Omental fat pad (tissue), 4 donors: ENCODE measurements at places on chromosomes 6 and 20.
A peak's percentile ranks its signal among the peaks of the same experiment; 100 is the strongest.

- DNase-seq: no peak
These were observed 100.3 kb downstream of the SH3BGRL2 start for GRCh38 chr6:79731471-79731870.

DNA sequence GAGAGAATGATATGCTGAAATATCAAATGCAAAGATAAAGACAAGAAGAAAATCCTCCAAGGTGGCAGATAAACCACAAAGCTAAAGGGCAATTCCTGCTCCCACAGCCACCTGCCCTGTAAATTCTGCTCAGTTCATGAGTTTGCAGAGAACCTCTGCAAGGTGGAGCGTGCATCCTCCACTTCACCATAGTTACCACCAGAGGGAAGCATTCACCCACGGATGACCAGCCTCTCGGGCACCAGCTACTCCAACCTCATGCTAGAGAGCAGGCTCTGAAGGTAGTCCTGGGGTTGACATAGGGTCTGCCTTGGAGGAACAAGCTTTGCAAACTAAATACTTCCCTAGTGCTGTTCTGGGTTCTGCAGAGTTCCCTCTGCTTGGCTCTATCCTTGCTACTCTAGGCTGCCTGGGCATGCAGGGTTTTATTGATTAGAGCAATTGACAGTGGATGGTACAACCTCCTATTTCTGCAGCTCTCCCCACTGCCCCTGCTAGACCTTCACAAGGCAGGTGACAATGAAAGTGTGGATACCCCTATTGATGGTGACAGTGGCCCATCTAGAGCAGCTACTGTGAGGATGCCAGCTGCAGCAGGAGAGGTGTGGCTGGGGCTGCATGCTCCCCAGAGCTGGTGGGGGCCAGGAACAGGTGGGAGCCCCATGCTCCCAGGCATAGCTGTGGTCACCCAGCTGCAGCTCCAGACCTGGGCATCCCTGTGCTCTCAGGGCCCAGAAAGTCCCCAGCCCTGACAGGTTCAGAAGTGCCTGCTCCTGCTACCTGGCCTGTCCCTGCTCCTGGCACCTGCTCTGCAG, 51.1 kb downstream of the GGTLC1 start:
- no peak for DNase-seq

DNA sequence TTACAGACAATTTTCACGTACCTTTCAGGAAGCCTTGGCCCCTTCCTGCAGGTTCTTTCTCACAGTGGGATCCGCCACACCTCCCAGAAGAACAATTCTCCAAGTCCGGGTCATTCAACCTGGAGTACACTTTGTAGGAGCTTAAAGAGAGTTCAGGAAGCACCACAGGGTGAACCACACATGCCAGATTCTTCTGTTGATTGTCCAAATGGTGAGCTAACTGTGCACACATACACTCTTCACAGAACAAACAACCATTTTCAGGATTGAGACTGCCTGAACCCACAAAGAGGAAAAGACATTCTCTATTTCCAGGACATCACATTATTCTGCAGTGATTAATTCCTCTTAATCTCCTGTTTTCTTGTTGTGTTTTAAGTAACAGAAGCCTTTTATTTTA, 51.0 kb downstream of the SCGN start:
- DNase-seq: no peak

DNA sequence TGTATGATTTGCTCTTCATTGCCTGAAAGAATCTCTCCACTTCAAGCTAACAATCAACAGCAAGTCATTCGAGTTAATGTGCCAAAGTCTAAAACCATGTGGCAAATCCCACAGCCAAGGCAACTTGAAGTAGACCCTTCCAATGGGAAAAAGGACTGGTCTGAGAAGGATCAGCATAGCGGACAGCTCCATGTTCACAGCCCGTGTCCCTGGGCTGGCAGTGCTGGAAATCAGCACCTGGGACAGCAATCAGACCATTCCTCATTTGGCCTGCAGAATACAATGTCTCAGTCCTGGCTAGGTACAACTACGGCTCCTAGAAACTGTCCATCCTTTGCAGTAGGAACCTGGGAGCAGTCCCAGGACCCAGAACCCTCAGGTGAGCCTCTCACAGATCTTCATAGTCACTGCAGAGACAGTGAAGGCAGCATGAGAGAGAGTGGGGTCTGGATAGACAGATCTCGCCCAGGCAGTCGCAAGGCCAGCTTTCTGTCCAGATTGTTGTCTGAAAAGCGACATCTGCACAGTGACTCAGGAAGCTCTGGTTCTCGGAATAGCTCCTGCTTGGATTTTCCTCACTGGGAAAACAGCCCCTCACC, 1.1 kb downstream of the GJA10 start:
- no peak for DNase-seq

GRCh38 chr6:20771409-20771808, 237.2 kb downstream of the CDKAL1 start:
- DNase-seq: no peak

DNA sequence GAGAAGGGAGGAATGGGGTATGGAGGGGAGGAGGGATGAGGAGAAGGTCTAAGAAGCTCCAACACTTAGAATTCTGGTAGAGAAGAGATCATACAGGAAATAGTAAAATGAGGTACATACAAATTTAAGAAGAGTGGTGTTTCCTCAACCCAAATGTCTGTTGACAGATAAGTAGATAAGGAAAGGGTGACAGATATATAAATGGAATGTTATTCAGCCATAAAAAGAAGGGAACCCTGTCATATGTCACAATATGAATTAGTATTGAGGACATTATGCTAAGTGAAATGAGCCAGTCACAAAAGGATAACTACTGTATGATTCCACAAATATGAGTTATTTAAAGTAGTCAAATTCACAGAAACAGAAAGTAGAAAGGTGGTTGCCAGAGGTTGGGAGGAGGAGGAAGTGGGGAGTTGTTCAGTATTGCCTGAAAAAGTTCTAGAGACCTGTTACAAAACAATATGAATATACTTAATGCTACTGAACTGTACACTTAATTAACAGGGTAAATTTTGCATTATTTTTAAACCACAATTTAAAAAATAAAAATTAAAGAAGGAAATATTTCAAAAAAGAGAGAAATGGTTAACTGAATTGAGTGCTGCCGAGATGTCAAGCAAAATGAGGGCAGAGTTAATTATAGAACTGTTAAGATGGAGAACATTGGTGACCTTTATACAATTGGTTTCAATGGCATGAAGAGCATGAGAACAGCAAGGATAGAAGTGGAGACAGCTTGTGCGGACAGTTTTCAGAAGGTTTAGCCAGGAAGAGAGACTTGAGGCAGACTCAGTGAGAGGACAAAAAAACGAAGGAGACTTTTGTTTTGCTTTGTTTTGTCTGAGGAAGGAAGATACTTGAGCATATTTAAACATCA, 47.6 kb upstream of the ADGRF4 start:
- no peak for DNase-seq

- DNase-seq: no peak
These were observed 43.6 kb downstream of the REPS1 start for GRCh38 chr6:138944412-138944811.

DNA sequence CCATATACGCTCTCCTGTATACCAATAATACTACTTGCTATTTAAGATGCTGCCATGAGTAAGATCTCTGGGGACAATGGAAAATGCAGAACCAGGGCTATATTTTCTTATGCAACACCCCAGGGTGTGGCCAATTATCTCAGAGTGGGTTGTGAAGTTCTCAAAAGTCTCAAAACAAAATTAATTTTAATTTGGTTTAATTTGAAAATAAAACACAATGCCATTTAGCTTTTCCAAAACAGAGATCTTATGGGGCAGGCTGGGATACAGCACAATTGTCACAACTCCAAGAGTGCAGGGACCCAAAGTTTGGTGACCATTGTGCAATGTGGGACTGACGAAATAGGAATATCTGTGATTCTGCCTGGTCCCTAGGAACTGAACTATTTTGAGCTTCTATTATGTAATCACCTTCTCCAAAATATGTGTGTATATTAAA, 43.1 kb downstream of the MBOAT1 start:
- no peak for DNase-seq

DNA sequence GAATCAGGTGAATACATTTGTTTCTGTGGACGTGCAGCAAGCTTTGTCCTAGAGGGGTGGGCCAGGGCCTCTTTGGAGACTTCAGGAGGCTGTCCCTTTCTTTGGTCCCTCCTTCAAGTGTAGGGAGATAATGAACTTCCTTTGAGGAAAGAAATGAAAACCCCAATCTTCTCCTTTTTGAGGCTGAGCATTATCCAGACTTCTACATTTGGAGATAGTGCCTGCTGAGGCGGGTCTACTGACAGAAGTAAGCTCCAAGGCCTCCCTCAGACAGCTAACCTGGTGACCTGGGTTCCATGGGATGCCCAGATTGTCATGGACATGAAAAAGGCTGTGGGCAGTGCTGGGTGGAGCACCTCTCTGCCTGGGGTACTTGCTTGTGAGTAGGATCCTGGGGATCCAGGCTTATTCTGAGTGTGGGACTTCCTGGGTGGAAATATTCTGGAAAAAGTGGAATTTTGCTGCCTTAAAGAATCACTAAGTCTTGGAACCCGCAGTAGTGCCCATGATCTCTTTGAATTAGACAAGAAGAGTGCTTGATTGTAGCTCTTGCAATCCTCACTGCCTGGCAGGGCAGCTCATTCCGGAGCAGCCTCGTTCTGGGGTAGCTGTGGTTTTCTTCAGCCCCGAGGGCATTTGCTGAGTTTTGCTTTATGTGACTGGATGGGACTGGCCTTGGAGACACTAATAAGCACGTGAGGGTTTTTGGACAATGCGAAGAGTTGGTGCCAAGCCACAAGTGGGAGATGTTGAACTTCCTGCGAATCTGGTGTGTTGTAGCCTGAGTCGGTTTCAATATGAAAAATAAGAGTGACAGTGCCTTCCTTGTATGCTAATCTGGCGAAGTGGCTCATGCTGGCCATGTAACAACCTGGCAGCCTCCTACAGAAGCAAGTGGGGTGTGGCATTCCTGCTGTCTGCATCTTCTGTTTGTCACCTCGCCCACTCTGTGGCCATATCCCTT, 28.1 kb downstream of the SNRNP48 start:
- no peak for DNase-seq

DNA sequence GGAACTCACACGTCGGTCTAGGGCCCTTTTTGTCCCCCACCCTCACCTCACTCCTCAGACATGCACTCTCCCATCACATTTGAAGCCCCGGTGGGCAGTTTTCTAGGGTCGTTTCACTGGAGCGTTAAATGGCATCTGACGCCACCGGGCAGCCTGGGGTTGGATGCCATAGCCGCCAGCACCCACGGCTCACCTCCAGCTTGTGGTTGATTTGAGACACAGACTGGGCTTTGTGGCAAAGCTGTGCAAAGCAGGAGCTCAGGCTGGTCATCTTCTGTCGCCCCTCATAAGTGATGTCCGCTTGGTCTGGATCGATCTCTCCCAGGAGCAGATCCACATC, 530 bp downstream of the GOPC start:
- no peak for DNase-seq

DNA sequence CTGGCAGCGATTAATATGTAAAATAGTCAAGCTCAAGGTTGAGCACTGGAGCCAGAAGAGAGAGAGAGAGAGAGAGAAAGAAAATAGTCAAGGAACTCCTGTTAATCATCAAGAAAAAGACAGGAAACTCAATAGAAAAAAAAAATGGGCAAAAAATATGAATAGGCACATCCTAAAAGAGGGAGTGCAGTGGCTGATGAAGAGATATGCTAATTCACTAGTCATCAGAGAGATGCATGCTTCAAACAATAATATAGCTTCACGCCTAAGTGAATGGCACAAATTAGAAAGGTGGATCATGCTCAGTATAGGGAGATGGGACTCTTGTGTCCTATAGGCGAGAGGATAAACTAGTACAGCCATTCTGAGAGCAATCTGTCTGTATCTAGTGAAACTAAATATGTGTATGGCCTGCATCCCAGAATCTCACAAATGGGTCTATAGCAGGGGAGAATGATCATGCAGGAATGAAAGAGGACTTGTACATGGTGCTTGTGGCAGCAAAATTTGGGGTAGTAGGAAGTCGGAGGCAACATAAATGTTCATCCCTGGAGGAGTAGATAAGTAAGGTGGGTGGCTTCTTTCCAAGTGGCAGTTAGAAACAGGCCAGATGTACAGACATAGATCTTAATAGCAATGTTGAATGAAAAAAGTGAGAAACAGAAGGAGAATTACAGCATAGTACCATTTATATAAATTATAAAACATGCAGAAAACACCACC, 176.8 kb downstream of the VEGFA start:
- no peak for DNase-seq

- no peak for DNase-seq
These were observed 29.2 kb downstream of the BPIFB4 start for GRCh38 chr20:33108661-33109060.

DNA sequence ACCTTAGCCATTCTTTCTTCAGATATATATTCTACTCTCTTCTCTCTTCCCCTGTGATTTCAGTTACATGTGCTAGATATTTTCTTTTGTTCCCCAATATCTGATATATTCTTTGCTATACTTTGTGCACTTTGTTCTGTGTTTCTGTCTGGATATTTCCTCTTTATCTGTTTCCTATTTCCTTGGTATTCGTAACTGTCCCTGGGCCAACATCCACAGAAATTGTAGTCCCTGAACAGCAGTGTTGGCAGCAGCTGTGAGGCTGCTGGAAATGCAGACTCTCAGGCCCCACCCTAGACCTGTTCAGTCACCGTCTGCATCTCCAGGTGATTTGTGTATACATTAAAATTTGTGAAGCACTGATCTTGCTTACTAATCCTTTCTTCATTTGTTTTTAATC, 522.9 kb upstream of the SOX4 start:
- no peak for DNase-seq

GRCh38 chr6:107849325-107849724, 25.2 kb upstream of the SCML4 start:
- no peak for DNase-seq

GRCh38 chr6:97919046-97919445, 636.0 kb upstream of the MMS22L start:
- DNase-seq: no peak

DNA sequence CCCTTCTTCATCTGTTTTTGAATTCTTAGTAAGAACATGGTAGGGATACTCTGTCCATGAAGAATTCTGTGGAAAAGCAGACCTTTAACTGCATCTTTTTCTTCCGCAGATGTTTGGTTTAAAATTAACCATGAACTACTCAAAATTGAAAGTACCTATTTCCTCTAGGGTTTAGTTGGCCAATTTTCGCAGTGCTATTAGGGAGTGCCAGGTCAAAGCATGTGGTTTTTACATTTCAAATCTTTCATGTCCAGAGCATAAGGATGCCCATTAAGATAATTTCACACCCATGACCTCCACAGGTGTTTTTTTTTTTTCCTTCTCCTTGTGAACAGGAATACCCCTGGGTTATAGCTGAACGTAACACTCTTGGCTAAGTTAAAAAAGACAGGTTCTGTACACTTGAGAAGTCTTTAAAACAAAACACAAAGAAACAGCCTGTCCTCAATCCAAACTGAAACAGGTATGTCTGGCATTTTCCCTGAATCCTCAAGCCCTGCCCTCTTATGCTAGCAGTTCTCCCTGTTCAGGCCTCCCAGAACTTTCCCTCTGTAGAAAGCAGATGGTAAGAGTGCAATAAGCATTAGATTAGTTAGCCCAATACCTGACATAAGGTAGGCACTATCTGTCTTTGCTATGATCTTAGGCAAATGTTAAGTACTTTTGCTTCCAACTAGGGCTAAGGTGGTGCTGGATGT, 67.1 kb downstream of the ELOVL5 start:
- no peak for DNase-seq

GRCh38 chr6:63636518-63637021, 968 bp downstream of the PHF3 start:
- DNase-seq: peak; percentile 71

GRCh38 chr20:59580146-59580946, 24.0 kb upstream of the PHACTR3 start:
- no peak for DNase-seq
